ENCODE measurements at places on chromosomes 6 and 20.

DNA sequence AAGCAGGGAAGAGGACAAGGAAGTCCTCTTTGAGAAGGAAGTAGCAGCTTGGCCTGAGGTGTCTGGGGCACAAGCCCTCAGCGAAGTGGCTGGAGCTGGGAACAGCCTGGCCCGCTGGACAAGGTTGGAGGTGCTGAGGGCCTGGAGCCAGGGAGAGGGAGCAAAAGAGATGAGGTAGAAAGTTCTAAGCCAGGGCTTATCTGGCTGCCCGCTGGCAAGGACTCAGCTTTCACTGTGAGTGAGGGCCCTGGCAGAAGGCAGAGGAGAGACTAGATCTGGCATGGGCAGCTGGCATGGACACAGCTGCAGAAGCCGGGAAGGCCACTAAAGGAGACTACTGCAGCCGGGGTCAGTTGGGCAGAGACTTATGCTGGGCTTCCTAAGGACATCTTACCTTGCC, 21.8 kb upstream of the PCMTD2 start:
- DNase-seq, result no peak

DNA sequence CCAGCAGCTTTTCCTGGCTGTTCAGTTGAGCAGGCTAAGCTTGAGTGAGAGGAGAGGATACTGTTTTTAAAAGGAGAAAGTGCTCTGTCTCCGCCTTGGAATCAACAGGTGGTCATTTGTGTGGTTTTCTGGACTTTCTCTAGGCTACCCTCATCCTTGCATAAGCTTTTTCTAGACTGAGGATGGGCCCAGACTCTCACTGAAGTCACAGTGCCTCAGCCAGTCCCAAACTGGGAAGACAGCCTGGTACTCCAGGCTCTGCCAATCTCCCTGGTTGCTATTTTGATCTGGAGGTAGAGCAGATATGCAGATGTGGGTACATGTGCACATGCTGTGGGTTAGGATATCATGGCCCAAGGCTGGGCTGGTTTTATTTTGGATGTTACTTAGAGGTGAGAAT, 7.0 kb downstream of the SCUBE3 start:
- DNase-seq, result no peak

- no peak for DNase-seq
These were observed 201.7 kb upstream of the SASH1 start for GRCh38 chr6:148140772-148141557.

GRCh38 chr20:34458631-34459030, 57.6 kb upstream of the DYNLRB1 start:
- DNase-seq, result no peak

DNA sequence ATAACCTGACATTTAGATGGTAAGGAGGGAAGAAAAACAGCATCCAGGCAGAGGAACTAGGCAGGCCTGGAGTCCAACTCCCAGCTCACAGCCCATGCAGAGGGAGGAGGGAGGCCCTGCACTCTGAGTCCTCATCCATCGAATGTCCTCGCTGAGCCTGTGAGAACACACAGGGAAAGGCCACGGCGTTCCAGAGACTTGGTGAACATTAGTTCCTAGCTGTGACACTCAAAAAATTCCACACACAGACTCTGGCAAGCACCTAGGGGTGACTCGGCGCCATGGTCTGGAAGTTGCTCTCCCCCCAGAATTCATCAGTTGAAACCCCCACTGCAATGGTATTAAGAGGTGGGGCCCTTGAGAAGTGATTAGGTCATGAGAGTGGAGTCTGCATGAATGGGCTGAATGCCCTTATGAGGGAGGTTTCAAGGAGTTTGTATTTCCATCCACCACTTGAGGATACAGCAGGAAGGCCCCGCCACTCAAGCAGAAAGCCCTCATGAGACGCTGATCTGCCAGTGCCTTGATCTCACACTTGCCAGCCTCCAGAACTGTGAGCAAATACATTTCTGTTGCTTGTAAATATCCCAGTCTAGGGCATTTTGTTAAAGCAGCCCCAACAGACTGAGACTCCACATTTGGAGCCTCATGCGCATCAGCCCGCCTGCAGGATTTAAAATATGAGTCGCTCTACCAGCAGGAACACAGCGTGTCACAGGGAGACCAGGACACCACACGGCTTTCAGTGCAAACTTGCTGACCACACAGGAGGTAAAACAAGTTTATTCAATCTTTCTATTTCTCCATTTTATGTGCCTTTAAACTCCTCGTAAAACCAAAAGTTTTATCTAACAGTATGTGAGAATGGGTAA, 73.9 kb downstream of the WDR27 start:
- DNase-seq, result no peak

GRCh38 chr6:123402052-123402451, 234.7 kb downstream of the TRDN start:
- no peak for DNase-seq

DNA sequence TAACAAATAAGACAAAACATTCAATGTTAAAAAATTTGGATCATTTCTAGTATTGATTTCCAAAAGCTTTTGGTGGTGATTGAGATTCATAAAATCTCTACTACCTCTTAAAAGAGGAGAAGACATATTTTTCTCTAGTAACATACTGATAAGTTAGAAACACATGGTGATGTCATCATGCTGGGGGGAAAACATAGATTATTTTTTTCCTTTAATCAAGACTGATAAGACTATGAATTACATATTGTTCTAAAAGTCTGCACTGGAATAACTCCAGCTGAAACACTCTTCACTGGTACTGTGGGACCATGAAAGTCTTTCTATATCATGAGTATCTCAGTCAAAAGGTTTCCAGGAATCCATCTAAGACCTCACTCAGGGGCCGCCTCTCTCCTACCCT, 515.8 kb downstream of the PRKN start:
- DNase-seq, result no peak

DNA sequence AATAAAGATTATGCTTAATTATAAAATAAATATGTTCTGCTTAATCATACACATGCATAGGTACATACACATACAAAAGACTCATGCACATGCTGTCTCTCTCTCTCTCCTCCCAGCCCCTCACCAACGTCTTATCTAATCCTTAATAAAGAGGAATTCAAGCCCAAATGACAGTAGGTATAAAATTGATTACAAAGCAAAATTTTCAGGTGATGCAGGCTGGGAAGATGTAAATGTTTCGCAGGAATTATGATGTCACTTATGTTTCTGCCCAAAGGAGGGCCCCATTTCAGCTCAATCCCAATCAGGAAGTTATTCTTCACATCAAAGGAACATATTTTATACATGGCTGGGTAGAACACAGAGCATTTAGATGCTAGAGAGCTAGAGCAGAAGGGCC, 284.6 kb upstream of the ID4 start:
- DNase-seq, result no peak

GRCh38 chr6:144697369-144697760, 412.2 kb downstream of the UTRN start:
- no peak for DNase-seq

DNA sequence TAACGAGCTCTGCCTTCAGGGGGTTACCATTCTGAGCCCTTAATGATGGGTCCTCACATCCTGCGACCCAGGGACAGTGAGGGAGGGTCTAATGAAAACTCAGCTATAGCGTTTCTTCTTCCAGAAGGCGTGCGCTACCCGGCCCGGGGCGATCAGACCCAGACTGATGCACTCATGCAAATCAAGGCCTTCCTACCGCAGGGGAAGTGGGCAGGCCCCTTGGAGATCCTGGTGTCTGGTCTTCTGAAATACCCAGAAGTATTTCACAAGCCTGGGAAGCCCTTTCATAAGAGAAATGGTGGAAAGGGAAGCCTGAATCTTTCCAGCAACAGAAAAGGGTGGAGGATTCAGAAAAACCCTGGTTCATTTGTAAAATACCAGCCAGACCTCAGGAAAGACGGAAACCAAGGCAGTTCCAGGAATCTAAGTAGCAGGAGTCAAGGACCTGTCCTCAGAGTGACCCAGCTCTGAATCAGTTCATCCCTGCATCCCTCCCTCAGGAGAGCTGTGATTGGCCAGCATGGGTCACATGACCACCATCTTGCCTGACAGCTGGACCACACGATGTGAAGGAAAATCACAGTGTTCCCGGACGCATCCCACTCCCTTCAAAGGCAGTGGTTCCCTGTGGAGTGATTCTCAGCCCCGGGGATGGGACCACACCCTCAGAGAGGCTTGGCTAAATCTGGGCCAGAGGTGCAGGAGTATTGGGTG, 12.7 kb downstream of the BFSP1 start:
- DNase-seq, result no peak

DNA sequence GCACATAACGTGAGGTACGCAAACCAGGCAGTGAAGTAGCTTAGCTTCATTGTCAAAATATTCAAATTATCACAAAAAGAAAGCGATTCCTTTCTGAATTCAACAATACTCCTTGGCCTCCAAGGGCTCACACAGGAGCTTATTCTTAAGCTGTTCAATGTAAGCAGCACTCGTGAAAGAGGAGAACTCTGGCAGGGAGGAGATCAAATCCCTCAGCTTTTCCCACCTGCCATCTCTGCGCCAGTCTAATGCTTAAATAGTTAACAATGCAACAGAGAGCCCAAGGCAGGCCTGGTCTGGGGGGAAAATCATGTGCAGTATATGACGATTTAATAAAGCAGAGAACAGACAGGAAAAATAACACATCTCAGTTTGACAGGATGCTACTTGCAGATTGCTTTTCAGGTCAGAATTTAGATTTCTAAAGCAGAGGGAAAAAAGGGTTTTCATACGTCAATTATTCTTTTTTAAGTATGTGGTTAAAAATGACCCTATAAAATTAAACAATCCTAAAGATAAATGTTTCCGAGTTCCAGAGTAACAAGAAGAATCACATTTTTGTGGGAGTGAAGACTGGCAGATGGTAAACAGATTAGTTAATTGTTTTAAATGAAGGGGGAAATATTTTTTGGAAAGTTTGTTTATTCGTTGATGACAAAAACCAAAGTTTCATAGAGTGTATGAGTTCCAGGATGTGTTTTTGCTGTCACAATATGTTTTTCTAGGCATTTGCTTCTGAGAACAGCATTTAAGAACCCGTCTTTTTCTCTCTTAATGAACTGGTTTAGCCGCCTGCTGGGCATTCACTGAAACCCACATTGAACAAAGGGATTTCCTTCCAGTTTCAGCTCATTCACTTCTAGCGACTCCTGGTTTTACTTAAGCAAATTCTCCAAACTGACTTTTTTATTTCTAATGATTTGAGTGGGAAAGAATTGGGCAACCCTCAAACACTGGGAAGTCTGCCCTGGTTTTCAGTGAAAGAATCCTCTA, 45.9 kb downstream of the PLAGL1 start:
- DNase-seq, result no peak

DNA sequence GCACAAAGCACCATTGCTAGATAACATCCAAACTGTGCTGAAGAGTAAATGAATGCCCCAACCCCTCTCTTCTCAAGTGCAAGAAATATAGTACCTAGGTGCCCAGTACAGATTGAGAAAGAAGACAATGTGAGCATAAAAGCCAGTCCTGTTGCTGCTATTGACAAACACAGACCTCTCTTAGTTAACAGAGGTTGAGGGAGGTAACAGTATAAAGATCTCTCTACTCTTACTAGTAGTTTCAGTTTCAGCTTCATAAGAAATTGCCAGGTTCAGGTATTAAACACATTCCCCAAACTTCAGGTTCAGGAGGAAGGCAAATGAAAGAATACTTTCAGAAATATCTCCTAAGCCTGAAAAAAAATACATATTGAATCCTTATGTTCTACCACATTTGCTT, 31.4 kb downstream of the TBC1D32 start:
- DNase-seq, result no peak

DNA sequence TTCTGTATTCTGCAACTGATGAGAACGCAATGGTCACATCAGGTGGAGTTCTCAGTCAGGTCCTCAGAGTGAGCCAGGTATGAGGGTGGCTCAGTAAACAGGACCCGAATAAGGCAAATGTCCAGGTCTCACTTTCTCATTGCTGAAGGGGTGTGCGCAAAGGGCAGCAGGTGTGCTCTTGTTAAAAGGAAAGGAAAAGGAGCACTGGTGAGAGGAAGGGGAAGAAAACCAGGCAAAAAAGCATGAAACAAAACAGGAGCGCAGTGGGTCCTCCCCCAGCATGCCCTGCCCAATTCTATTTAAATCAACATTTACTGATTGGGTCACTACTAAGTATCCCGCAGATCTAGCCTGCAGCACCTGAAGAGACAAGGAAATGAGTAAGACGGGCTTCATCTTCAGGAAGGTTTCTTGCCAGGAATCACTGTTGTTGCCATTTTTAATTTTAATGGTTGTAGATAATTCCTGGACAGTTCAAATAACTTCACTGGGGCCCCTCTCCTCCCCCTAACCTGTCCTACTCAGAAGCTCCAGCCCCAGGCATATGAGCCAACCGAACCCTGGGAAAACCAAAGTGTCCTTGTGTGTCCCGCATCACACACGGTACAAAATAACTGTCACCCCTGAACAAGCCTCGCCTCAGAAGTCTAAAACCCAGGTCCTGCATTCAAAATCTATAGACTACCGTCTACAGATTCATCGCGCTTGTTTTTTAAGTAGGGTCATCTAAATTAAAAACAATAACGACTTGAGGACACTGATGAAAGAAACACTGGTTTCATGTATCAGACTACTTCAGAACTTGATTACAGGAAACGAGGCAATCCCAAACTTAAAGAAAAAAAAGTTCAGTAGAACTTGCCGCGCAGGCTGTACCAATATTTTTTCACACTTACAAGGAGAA, 980 bp downstream of the MBOAT1 start:
- DNase-seq, result no peak

DNA sequence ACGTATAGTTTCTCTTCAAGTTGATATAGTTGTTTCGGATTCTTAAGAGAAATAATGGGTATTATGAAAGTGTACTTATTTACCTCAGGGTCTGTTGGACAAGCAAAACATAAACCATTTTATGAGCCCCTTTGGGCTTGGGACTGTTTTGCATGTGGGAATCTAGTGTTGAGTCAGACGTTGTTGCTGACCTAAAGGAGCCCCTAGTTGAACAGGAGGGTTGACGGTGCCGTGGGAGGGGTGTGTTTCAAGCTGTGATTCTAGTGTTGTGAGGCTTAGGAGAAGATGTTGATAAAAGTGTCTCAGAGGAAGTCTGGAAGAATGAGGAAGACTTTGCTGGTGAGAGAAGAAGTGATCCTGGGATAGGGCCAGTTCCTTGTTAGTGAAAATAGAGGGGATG, 140.0 kb downstream of the ARID1B start:
- no peak for DNase-seq

DNA sequence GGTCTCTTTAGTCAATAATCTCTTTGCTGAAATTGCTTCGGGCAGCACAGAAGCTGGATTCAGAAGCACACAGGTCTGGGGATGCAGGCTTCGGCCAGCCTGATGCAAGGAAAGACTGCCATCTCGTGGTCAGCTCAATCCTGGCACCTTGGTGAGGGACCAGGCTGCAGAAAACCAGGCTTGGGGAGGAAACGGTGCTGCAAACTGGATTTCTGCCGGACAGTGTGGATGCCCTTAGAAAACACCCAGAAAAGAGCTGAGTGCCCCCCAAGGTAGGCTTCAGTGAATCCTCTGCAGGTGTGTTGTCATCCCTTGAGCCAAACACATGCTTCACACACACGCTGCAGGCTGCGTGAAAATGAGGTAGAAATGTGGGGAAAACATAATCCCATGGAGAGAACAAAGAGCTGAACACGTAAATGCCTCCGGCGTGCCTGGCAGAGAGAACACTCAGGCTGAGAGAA, 89.8 kb upstream of the PAX1 start:
- no peak for DNase-seq

- no peak for DNase-seq
These were observed 65.5 kb downstream of the TRMT11 start for GRCh38 chr6:126051791-126052190.

GRCh38 chr20:16554766-16555543, 18.3 kb downstream of the KIF16B start:
- no peak for DNase-seq

GRCh38 chr6:150036081-150036480, 10.7 kb upstream of the RAET1L start:
- DNase-seq, result no peak

- no peak for DNase-seq
These were observed 2.7 kb downstream of the BCAS1 start for GRCh38 chr20:54067606-54068174.

GRCh38 chr20:42130810-42131596, 512.8 kb upstream of the CHD6 start:
- no peak for DNase-seq
